Activated CD8-positive, alpha-beta T cell treated with anti-CD3 and anti-CD28 coated beads, Interleukin-2, amount 10 ng/mL, durations not matched to agents 7 days and 5 days (primary cell): ENCODE measurements at places on chromosomes 12 and 14. TPM values are rescaled to one million over a fixed set of nuclear protein-coding genes. Genes with fewer than 3 reads are reported as not detected.

The AQP2 gene
- total RNA-seq = not detected

The ACRBP gene
- 1.7 TPM for total RNA-seq

The ESR2 gene
- 0.16 TPM for total RNA-seq

The TAS2R10 gene
- not detected for total RNA-seq

The FAM181A gene
- not detected for total RNA-seq

The C3AR1 gene
- 8.8 TPM for total RNA-seq

The NAV3 gene
- total RNA-seq = not detected

The MYBPC1 gene
- total RNA-seq = not detected

The YAF2 gene
- 31.1 TPM for total RNA-seq

The PMEL gene
- total RNA-seq = 0.10 TPM
